ENCODE measurements at places on chromosomes 3 and 15.

GRCh38 chr3:49173116-49173791, 1.9 kb downstream of the KLHDC8B start:
- no peak for DNase-seq

DNA sequence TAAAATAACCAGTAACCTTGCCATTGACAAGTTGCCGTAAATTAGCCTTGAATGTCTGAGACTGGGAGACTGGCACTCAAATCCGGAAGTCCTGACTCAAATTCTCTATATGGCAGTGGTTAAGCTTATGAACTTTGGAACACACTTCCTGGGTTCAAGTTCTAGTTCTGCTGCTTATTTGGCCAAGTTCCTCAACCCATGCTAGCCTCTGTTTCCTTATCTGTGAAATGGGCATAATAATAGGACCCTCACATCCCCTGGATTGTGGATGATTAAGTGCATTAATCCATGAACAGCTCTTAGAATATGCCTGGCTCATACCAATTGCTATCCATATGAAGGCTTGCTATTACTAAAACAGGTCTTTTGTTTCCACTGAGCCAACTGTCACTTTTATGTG, 311.5 kb downstream of the EDEM1 start:
- DNase-seq, result no peak

- DNase-seq, result no peak
These were observed 231.3 kb downstream of the LPP start for GRCh38 chr3:188385295-188385694.

DNA sequence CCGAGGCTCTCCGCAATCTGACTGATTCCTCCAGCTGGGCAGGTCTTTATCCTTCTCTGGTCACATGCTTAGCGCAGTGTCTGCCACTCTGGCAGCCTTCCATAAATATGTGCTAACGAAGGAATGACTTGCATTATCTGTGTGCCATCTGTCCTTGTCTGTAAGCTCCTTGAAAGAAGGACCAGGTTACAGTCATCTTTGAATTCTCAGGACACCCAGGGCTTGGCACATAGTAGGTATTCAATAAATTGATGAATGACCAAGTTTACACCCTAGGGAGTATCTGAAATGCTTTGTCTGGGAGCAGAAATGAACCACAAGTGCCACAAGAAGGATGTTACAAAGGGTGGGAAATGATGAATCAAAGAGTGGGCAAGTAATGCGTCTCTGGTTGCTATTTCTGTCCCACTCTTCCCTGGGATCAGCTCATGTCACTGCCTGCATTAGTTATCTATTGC, 16.5 kb upstream of the FAM3D start:
- no peak for DNase-seq

- no peak for DNase-seq
These were observed 132.9 kb downstream of the KCNMB2 start for GRCh38 chr3:178669022-178669601.

GRCh38 chr15:67505675-67506572, 15.0 kb upstream of the C15orf61 start:
- no peak for DNase-seq

- DNase-seq, result no peak
These were observed 29.4 kb downstream of the ULK4 start for GRCh38 chr3:41932464-41932863.

GRCh38 chr3:70360979-70361760, 48.7 kb upstream of the MDFIC2 start:
- no peak for DNase-seq

DNA sequence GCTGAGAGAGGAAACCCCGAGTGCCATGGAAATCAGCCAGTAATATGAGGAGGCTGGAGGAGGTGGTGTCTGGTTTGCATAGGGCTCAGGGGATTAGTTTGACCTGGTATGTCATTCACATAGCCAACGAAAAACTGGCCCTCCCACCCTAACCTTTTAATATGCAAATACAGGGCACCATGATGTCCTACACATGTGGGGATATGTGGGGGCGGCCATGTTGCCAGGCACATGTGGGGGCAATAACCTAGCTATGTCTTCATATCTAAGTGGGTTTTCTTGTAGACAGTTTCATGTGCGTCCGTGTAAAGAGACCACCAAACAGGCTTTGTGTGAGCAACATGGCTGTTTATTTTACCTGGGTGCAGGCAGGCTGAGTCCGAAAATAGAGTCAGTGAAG, 110.1 kb downstream of the MOBP start:
- DNase-seq, result no peak

- DNase-seq, result no peak
These were observed 735 bp upstream of the CX3CR1 start for GRCh38 chr3:39280571-39280970.

All from HuH-7.5 (cell line).